ENCODE measurements at places on chromosomes 12 and 14.

- peak; percentile 18 for DNase-seq
Observed at GRCh38 chr12:52867642-52868041, 18.8 kb upstream of the KRT78 start.

- no peak for DNase-seq
Observed at GRCh38 chr14:54493293-54493692, 4.5 kb upstream of the GMFB start.

DNA sequence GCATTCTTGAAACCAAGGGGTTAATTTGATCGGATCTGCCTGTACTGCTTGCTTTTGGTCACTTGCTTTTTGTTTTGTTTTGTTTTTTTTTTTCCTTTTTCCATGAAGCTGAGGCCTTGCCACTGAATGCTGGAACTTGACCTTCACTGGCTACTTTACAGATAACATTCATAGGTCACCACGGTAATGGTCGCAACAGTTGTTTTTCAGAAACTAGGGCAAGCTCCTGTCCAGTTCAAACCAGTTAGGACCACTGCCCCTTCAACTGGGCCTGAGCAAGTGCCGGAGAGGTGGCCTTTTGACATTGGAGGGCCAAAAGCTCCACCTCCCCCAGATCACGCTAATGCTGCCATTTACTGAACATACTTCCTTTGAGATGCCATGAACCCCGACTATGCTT is 147.6 kb downstream of the FOXN3 start:
- DNase-seq = no peak

GRCh38 chr12:96083020-96083719 is 47.8 kb upstream of the LTA4H start:
- no peak for DNase-seq

DNA sequence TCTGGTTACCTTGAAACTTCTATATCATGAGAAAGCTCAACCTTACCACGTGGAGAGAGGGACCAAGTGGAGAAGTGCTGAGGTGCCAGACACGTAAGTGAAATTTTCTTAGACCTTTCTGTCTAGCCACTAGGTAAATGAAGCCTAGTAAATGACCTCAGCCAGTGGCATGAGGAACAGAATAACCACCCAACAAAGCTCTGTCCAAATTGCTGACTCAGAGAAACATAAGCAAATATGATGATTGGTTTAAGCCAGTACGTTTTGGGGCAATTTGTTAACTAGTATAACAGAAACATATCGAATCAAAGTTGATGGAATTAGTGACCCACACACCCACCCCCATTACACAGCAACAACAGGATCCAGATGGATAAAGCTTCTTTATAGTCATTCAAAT is 75.2 kb upstream of the MAX start:
- DNase-seq = no peak

GRCh38 chr14:54344445-54344844 is 52.4 kb upstream of the CDKN3 start:
- DNase-seq = no peak

GRCh38 chr12:107492393-107493134 is 193.0 kb upstream of the PWP1 start:
- no peak for DNase-seq

GRCh38 chr12:53096089-53096741 is 1.3 kb upstream of the IGFBP6 start:
- DNase-seq = no peak

DNA sequence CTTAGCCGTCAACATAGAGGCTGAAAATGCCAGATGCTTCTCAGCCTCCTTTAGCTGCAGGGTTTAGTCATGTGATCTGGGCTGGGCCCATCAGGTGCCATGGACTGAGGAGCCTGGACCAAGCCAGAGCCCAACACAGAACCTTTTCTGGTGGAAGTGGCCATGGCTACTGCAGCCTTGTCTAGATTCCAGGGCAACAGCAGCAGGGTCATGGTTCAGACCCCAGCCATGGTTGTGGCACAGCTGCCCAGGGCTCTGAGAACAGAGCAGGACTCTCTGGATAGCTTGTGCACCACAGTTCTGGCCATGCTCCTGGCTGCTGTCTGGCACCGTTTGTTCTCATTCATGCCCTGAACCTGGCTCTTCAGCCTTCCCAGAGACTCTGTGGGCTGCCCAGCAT is 47.0 kb upstream of the PTGR2 start:
- DNase-seq = no peak

DNA sequence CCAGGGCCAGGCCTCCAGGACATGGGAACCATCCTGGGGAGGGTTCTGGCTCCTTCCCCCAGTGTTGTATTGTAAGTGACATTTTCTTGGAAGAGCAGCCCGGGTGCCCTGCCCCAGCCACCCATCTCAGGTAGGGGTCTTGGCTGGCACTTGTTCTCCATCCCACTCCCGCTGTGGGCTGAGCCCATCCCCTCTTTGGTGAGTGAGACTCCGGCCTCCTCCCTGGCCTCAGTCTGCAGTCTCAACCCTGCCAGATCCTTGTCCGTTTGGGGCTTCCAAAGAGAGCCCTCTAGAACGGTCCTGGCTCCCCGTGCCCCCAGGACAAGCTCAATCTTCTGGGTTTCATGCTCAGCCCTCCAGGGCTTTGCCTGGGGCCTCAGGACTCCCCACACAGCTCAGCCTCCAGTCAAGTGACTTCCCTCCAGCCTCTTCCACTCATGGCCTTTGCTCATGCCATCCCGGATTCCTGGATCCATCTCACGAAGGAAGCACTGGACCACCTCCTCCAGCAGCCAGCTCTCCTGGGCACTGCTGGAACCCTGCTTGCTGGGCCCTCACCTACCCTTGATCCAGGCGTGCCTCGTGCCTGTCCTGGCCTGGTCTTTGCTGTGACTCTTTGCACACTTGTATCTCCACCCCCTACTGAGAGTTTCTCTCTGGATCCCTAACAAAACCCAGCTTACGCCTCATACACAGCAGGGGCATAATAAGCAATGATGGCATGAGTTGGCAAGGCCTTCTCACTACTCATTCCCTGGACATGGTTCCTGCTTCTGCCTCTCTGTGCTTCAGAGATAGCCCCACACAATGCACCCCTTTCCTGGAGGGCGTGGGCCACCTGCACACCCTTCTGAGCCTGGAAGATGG is 297.4 kb upstream of the RTL1 start:
- no peak for DNase-seq

DNA sequence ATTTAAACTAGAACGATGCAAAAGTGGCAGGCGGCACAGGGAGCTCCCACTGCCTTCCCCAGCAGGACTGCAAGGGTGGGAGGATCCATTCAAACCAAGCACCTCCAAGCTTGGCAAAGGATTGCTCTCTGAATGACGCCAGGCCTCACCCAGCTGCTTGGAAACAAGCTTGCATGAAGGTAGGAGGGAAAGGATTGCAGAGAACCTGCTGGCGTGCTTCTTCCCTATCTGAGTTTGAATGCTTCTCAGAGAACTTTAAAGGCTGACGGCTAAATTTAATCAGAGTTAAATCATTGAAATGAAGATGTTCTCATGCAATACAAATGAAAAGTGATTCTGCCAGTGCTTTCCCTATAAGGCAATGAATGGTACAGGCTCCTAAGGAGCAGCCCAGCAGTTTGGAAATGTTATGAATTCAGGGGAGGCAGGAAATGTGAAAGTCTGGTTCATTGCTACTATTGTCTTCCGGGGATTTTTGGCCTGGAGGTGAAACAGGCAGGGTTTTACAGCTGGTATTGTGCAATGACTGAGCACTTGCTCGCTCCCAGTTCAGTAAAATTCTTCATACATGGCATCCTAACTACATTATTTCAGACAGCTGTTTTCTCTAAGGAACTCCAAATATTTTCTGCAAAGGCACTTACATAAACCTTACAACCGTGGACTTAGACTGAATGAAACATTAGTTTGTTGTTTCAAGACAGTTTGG is 31.9 kb upstream of the DUSP6 start:
- DNase-seq = no peak

DNA sequence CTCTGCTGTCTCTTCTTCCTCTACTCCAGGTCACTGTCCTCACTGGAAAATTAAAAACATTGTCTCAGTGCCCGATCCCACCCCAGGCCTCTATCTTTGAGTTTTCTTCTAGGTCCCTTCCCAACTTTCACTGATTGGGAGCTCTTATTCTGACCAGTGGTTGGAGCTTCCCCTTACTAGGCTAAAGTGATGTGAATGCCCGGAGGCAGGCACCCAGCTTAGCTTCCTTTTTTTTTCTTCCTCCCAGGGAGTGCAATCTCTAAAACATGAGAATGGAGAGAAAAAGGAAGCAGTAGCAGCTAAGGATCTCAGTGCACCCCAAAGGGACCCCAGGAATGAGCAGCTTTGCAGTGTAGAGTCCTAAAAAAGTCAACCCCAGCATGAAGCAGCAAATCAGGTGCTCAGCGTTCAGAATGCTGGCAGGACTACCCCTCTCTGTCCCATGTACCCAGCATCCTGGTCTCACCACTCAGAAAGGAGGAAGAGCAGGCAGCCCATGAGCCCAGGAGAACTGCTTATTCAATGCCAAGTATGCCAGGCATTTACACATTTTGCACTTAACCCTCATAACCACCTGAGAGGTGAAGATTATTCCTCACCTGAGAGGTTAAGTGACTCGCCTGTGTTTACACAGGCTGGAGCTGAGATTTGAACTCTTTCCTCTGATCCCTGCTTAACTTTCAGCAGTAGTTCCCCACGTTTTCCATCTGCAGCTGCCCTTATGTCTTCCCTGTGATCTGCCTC is 146.2 kb upstream of the PWP1 start:
- no peak for DNase-seq

- DNase-seq = no peak
Observed at GRCh38 chr14:50451854-50452253, 55.2 kb upstream of the CDKL1 start.

GRCh38 chr12:69351462-69352236 is 3.5 kb downstream of the LYZ start:
- no peak for DNase-seq

DNA sequence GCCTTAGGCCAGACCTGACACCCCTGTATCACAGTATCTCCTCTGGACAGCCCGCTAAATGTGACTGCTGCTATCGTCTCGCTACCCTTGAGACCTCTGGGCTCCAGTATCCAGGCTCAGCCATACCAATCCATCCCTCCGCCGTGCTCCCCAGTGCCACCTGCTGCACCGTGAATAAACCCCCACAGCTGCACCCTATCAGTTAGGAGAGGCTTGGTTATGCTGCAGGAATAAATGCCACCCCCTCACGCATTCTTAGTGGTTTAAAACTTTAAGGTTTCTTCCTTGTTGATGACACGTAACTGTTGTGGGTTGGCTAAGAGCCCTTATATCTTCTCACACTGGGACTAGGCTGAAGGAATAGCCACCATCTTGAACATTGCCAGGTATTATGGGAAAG is 12.1 kb downstream of the CCDC63 start:
- DNase-seq = no peak

DNA sequence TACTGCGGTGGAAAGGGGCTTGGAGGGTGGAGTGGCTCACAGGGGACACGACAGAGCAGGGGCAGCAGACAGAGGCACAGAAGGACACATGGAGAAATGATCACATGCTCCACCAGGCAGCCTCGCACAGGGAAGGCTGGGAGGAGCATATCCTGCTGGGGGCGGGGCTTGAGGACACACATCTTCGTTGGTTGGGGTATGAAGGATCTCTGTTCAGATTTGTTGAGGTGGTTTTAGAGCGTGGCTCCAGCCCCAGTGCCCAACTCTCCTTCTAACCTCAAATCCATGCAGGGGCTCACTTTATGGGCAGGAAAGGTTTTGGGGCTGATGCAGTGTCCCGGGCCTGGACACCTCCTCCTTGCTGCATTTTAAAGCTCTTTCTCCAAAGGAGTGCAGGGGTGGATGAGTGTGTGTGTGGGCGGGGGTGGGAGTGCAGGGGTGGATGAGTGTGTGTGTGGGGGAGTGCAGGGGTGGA is 733 bp upstream of the P3H3 start:
- peak; percentile 14 for DNase-seq

DNA sequence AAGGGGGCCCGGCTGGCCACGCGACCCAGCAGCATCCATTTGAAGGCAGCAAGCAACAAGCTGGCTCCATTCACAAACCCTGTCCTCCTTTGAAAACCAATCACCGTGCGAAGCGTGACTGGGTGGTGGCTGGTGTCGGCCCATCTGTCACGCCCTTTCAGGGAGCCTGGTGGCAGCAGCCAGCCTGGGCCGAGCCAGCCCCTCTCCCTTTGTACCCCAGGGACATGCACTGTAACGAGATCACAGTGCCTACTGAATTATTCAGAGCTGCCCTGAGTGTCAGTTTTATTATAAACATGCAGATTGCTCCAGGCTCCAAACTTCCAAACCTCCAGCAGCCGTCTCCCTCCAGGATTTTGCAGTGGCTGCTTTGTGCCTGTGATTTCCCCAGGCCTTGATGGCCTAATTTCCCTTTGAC is 22.3 kb upstream of the CTDSP2 start:
- DNase-seq = no peak

DNA sequence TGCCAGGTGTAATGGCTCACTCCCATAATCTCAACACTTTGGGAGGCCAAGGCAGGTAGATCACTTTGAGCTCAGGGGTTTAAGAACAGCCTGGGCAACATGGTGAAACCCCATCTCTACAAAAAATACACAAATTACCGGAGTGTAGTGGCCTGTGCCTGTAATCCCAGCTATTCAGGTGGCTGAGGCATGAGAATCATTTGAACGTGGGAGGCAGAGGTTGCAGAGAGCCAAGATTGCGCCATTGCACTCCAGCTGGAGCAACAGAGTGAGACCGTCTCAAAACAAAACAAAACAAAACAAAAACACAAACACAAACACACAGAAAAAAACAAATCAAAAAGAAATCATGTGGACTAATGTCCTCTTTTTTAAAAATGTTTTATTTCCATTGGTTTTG is 104.4 kb downstream of the NUAK1 start:
- no peak for DNase-seq

DNA sequence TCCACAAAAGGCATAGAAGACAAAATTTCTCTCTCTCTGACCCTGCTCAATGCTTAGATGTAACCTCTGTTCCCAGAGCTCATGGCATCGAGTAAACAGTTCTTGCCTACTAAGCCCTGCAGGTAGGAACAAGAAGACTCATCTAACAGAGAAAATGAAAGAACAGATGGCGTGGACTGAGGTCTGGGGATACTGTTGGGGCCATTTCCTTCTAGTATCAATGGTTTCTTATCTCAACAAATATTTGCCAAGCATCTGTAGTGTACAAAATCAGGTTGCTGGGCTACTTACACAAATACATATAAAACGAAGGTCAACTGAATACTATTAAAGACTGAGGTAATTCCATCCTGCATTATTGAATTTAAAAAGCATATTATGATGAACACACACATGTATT is 93.3 kb downstream of the RIMBP2 start:
- no peak for DNase-seq

- DNase-seq = no peak
Observed at GRCh38 chr12:106249411-106250135, 1.8 kb upstream of the CKAP4 start.

DNA sequence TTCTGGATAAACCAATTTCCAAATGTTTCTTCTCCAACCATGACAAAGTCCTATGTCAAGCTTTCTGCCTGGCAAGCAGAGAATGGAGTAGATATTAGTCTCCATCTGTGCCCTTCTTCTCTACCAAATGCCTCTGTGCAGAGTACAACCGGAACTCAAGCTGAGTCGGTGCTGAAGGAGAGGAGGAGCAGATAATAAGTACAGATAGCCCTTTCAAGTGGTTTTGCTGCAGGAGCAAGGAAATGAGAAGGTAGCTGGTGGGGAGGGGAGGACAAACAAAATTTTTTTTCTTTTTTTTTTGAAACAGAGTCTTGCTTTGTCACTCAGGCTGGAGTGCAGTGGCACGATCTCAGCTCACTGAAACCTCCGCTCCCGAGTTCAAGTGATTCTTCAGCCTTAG is 14.2 kb upstream of the HELB start:
- peak; percentile 84 for DNase-seq

- DNase-seq = no peak
Observed at GRCh38 chr14:61074852-61075251, 93.8 kb downstream of the SLC38A6 start.
